ENCODE measurements at places on chromosomes 12 and 14.

- DNase-seq = no peak
Measured at GRCh38 chr14:24038686-24039085, 13.1 kb upstream of the CARMIL3 start.

GRCh38 chr14:54567639-54568561, 972 bp downstream of the SAMD4A start:
- DNase-seq = peak; percentile 50

GRCh38 chr14:34583525-34583924, 44.0 kb upstream of the EAPP start:
- DNase-seq = no peak

GRCh38 chr14:25007832-25008231, 42.1 kb downstream of the STXBP6 start:
- DNase-seq = no peak

DNA sequence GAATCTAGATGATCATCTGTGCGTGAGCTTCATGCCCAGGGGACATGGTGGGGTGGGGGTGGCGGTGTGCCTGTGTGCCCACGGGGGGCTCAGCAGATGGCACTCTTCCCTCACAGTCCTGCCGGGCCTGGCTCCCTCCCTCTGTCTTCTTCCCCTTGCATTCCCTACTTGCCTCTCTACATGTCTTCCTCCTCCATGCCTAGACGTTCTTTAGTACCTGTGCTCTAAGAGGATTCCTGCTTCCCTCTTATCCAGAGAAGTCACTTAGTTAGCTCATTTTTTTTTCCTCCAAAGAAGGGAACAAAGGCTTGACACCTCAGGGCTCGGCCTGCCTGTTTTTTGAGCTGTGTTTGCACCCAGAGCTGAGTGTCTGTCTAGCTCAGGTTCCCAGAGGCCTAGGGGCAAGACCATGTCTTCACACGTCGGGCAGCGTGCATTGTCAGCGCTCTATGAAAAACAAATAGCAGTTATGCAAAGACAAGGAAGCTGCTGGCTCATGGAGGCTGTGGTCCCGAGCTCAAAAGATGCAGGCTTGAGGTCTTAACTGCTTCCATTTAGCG, 48.8 kb downstream of the NINJ2 start:
- no peak for DNase-seq

- DNase-seq = no peak
Measured at GRCh38 chr12:97260786-97261185, 201.8 kb upstream of the RMST start.

DNA sequence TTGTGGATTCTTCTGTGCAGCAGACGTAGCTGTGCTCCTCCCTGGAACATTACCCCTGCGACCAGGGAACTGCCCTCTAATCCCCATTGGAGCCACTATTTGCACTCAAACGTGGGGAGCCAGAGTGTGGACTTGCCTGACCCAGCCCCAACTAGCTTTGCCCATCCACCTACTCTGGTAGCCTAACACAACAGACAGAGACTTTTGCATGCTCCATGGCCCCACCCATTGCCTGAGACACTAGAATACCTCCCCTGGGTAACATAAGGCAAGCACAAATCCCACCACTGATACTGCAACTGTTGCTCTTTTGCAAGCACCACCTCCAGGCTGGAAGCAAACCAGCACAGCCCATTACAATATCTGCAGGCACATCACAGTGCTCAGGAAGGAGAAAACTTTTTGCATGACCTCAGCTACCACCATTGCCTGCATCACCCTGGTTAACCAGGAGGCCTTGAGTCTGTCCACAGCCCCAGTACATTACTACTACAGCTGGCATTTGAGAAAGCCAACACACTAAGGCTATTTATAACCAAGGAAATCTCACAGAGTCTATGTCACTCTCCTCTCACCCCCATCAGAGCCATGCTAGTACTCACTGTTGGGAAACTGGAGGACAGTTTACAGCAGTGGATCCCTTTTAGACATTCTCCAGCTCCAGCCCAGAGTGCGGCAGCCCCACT, 15.0 kb downstream of the CEP128 start:
- DNase-seq = no peak

Data from central memory CD4-positive, alpha-beta T cell (primary cell).